ENCODE measurements at places on chromosomes 1 and 21.

- DNase-seq: no peak
Measured at GRCh38 chr1:25792115-25792514, 7.9 kb upstream of the SELENON start.

DNA sequence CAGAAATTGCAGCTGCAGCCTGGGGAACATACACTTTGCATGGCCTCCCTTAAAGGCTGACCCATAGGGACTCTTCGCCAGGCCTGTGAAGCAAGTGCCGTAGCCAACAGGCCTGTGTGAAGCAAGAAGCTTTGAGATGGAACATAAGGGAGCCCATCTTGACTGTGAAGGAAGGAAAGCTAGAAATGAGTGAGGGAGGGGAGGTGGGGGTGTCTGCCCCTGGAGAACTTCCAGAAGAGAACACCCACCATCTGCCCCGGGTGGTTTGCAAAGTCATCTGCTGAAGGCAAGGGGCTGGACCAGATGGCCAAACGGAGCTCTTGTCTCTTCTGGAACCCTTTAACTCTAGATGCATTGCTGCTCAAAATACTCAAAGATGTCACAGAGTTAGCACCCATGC is 103.3 kb upstream of the GRIK3 start:
- DNase-seq: no peak

GRCh38 chr1:53409695-53410094 is 49.5 kb upstream of the DMRTB1 start:
- no peak for DNase-seq

DNA sequence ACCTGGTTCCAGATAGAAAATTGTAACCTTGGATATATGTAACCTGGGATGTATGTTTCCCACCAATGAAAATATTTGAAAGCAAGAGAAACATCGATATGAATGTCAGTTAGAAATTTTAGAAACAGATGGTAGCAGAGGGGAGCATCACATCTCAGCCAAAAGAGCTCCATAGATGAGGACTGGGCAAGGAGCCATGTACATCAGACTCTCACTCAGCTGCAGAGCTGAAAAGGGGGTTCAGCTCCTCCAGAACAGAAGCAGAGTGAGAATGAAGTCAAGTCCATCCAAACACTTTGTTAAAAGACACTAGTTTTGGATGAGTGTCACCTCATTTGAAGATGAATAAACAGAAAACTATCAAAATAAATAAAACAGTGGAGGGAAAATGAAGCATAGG is 202.4 kb downstream of the HMCN1 start:
- DNase-seq: no peak

GRCh38 chr1:208045463-208046260 is 134.7 kb upstream of the CD34 start:
- no peak for DNase-seq

- no peak for DNase-seq
Measured at GRCh38 chr1:210384625-210385024, 55.9 kb downstream of the HHAT start.

- DNase-seq: peak; percentile 79
Measured at GRCh38 chr1:55155522-55155921, 59.6 kb downstream of the USP24 start.

DNA sequence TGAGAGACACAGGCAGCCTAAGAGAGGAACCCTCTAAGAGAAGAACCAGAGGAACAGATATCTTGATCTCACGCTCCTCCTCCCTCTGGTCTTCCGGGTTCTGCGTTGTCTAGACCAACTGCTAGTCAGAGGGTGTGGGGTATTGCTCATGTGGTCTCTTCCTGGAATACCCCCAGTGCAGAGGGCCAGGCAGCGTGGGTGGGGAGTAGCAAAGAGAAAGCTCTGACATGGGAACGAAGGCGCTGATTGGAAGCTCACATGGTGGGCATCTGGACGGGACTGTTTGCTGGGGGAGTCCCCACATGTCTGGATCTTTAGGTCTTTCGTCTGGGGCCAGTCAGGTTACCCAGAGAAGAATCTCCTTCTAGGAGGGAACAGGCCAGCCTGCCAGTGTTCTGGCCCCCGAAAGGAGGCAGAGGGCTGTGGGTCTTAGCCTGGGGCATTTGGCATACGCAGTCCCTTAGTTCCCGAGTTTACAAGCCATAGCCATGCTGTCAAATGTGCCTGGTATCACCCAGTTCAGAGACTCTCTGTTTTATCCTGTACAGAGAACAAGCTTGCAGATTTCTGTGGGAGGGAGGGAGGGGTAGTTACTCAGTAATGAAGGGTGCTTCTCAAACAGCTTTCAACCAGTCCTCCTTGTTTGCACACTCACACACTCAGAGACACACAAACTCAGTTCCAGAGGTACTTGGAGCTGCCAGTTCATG is 18.3 kb upstream of the IL6R start:
- no peak for DNase-seq

DNA sequence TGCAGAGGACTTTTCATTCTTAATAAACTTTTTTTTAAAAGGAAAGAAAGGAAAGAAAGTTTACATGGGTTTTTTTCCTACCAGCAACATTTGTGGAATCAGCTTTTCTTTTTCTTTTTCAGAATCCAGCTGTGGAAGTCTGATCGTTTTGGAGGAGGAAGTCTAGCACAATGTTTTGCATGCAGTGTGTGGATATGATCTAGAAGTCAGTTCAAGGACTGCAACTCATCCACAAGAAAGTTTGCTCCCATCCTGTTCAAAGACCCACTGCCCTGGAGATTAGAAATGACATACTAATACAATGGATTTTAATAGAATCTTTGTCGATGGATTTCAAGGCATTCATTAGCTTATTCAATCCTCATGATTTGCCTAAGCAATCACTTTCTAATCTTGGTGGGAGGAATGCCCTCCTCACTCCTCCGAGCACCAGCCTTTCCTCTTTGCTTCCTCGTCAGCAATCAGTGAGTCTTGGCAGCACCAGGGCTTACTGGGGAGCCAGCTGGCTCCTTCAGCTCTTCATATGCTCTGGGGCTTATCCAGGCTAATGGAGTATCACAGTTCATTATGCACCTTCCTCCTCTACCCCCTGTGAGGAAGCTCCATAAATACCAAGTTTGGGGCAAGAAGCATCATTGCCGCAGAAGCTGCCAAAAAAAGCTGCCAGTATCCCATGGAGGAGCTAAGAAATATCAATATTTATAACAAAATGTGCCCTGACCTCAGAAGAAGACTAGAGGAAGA is 392.3 kb upstream of the PKN2 start:
- DNase-seq: no peak

DNA sequence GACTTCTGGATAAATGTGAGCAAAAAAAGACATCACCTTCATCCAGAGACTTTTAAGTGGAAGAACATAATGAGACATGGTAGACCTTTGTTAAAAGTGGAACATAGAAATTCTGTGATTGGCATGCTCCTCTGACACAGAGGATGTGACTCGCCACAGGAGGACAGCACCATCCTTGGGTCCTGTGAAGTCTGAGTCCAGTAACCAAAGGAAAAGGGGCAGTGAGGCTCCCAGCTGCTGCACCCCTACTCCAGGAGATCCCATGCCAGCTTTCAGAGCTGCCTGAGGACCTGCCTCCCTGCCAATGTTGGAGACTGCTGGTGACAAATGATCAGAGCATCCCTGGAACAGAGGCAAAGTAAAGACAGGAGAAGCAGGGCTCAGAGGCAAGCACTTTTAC is 136.2 kb downstream of the BRINP2 start:
- peak; percentile 68 for DNase-seq

GRCh38 chr1:18646091-18646785 is 15.6 kb downstream of the PAX7 start:
- no peak for DNase-seq

DNA sequence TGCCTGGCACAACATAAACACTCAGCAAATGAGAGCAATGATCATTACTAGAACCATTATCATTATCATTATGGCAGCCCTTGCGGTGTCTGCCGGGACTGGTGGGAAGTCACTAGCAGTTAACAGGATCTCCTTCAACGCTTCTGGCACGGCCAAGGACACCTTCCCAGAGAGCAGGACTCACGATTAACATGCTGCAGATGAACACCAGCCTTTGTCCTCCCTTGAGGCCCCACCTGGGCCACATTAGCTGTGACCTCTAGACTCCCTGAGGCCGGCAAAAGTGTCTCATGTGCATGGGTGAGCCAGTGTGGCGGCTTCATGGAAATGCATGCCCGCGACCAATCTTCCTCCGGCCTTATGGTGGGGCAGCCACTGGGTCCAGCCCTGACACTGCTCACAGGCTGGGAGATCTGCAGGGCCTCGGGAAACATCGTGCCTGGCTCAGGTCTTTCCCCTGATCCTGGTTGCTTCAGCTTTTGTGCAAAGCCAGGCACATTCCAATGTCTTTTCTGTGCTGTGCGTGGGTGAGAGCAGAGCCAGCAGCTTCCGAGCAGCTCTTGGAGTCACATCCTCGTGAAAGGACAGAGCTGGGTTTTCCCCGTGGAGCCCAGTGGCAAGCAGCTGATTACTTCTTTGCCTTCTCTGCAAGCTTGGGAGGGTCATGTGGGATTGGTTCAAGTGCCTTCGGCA is 107.3 kb downstream of the HMGB4 start:
- no peak for DNase-seq

DNA sequence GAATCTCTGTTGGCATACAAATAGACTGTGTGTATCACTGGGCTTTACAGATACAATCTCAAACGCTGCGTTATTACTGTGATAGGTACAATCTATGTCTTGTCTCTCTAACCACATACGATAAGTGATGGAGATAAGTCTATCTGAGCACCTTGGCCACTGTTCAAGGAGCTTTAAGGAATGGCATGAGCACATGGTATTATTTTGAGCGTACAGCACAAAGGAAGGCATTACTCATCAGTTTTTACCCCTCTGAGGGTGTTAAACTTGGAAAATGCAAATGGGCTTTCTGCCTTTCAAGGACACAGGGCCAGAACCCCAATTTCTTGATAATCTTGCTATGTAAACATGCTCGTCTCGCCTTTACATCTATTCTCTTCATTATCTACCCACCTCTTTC is 11.6 kb upstream of the SIPA1L2 start:
- DNase-seq: no peak

DNA sequence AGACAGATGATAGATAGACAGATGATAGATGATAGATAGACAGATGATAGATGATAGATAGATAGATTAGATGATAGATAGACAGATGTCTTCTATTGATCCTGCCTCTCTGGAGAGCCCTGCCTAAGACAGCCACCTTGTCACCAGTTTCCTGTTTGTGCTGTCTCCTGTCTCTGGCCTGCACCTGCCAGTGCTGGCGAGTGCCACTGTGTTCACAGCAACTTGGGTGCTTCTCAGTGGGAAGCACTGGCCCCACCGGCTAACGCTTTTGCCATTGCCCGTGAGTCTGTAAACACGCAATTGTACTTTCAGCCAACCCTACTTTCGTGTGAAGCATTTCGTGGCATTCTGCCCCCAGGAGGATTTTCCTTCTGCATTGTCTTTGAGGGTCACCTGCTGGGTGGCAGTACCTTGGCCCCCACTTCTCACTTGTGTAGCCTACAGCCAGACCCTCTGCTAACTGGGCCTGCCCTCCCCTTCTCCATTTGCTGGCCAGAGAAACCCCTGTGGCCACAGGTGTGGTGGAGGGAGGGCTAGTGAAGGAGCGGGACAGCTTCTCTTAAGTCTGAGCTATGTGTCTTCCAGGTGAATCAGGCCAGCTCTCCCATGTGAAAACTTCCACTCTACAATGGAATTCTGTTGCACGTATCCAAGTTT is 23.4 kb upstream of the PDE9A start:
- no peak for DNase-seq

- DNase-seq: no peak
Measured at GRCh38 chr1:191279266-191279800, 801.7 kb upstream of the BRINP3 start.

DNA sequence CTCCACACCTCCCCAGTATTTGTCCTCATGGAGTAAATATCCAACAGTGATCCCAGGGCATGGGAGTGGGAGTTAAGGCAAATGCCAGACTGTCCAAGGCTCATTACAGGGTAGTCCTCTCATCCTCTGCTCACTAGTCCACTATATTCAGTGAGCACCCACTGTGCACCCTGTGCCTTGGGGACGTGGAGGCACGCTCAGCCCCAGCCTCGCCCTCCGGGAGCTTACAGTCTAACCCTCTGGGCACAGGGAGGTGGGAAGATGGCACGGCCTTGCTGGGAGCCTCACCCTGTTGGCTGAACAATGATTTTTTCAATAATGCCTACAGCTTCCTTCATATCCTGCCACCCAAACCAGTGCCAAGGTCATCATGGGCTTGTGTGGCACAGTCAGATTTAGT is 2.8 kb downstream of the HES2 start:
- no peak for DNase-seq

- DNase-seq: no peak
Measured at GRCh38 chr21:45857761-45858160, 123.8 kb upstream of the COL6A1 start.

- no peak for DNase-seq
Measured at GRCh38 chr1:36469163-36469562, 5.0 kb upstream of the MRPS15 start.

DNA sequence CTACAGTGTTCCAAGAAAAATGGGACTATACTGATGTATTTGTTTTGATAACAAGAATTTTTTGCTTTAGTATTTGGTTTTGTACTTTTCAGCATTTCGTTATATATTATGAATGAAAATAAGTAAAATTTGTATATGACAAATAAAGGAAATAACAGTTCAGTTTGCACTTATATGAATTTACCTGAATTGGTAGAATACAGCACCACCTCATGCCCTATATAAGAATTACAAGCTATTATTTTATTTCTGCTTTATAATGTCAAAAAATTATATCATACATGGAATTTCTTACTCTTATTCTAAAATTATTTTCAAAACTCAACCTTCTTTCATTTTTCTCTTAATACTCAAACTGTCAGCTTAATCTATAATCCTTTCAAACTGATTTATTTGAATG is 14.6 kb downstream of the EFCAB7 start:
- no peak for DNase-seq

DNA sequence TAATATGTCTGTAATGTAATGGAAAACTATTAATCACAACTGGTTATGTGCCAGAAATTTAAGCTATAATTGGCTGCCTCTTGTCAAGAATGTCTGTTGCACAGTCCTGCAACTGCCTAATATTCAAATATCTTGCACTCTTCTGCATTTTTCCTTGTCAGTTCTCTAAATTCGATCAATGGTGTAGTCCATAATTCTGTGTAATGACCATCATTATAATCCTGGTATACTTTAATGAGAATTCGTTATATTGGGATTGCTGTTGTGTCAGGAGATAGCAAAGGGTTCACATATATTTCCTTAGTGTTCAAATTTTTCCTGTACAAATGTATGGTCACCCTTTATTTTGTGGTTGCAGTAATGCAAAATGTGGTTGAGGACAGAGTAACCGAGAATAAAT is 4.8 kb downstream of the NTNG1 start:
- no peak for DNase-seq

GRCh38 chr1:46723901-46724300 is 5.0 kb upstream of the EFCAB14 start:
- no peak for DNase-seq

DNA sequence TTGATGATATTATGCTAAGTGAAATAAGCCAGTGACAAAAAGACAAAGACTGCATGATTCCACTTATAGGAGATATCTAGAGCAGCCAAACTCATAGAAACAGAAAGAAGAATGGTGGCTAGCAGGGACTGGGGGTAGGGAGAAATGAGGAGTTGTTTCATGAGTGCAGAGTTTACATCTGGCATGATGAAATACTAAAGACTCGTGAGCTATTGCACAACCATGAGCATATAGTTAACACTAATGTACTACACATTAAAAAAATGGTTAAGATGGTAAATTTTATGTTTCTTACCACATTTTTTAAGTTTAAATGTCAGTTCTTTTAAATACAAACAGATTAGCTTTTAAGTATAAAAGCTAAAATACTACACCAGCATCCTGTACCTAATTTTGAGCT is 57.8 kb downstream of the ESRRG start:
- DNase-seq: no peak

Data from globus pallidus (tissue), 1 donor.